ENCODE measurements at places on chromosomes 5 and 9.

- DNase-seq = no peak
These were observed 7.8 kb downstream of the TTLL11 start for GRCh38 chr9:122085260-122085659.

- DNase-seq = no peak
These were observed 3.8 kb upstream of the STPG3 start for GRCh38 chr9:137247135-137247915.

DNA sequence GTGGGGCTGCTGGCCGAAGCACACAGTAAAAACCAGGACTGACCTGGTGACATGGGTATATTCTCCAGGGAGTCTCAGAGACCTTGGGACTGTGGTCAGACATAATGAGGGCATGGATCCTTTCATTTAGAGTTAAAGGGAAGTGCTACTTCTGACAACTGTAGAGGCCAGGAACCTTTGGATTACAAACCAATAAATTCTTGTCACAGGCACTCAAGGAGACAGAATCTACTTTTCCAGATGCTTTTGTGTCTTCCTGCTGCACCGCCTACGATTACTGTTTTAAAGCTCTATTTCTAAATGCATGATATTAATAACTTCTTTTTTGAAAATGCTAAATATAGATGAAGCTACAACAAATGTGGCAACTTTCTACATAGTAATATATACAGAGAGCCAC lies 106.5 kb upstream of the LPAR1 start:
- no peak for DNase-seq

- peak; percentile 83 for DNase-seq
These were observed 31.8 kb downstream of the FABP6 start for GRCh38 chr5:160260881-160261815.

DNA sequence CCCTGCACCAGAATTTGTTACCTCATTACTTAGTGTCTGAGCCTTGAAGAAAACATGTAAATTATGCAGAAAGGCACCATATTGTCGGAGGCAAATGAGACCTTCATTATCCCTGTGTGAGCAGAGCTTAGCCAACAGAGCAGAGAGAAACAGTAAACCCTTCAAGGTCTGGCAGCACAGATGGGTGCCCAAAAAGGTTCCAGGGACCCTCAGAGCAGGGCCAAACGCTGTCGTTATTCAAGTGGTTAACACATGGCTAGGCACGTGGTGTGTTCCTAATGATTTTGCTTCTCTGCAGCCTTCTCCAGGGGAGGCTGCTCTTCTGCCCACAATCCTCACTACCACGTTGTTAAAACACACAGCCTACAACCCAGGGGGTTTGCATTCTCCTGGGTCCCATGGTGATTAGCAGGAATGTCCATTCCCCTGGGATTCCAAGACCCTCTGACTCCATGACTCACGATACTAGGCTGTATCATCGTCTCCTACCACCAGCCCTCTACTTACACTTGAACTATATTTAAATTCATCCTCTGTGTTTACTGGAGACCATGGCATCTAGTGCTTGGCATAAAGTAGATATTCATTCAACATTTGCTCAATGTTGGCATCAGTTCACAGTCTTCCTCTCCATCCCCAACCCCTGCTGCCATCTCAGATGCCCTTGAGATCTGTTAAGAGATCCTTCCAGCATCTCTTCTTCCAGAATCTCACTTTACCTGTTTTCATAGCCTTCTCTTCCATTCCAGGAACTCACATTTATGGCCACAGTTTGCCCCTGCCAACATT lies 174.5 kb upstream of the RAD23B start:
- DNase-seq = no peak

DNA sequence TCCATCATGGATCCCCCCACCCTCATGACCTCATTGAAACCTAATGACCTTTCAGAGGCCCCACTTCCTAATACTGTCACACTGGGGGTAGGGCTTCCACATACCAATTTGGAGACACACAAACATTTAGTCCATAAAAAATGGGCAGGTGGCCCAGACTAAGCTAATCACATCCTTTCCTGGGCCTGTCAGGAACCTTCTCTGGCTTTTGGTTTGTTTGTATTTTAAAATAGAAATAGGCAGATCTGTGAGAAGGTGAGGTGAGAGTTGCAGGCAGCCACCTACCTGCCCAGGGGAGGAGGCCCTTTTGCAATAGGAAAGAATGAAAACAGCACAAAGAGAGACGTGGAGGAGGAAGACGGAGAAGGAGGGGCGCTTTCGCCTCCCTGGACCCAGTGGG lies 90.2 kb upstream of the BOD1 start:
- DNase-seq = no peak

GRCh38 chr5:1125030-1125357 lies 13.1 kb upstream of the SLC12A7 start:
- DNase-seq = no peak

DNA sequence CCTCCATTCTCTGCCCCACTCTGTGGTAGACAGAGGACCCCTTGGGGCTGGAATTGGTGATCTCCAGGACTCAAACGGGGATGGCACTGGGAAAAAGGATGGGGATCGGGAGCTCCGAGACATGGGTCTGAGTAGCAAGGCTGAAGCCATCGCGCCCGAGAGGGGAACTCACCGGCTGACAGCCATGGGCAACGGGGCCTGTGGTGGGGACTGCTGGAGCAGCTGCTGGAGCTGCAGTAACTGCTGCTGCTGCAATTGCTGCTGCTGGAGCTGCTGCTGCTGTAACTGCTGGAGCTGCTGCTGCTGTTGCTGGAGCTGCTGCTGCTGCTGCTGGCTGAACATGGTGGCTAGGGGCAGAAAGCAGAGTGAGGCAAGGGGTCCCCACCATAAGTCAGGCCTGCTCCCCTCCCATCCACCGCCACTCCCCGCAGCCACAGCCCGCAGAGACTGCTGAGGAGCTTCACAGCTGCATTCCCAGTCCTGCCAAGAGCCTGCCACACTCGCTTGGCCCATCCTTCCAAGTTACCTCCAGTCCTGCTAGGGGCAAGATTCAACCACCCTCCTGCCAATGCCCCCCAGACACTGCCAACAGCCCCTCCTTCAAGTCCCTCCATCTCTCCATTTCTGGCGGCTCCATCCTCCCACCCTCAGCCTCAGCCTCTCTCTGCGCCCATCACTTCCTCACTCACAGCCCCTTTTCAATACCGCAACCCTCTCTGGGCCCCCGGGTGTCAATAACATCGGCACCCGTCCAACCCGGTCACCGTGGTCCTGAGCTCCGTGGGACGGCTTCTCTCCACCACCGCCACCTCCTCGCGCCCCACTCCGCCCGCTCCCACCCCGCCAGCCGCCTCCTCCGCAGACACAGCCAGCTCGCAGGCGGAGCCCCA lies 611 bp downstream of the CIZ1 start:
- no peak for DNase-seq

DNA sequence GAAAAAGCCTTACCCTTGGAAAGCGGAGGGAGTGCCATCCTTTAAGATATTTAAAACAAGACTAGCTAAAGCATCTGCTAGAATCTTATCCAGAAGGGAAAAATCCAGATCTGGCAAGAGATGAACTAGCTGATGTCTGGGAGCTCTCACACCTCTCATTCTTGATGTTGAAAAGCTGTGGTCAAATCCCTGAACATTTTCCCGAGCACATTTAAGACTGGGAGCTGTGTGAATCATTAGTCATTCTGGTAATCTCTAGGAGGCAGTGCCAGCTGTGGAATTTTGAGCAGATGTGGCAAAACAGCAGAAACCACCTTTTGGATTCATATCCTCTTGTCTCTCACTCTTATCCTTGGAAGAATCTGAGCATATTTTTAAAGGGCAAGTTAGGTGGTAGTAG lies 218.0 kb downstream of the MAN2A1 start:
- DNase-seq = no peak

GRCh38 chr5:168947212-168947868 lies 353.6 kb downstream of the SLIT3 start:
- DNase-seq = no peak

DNA sequence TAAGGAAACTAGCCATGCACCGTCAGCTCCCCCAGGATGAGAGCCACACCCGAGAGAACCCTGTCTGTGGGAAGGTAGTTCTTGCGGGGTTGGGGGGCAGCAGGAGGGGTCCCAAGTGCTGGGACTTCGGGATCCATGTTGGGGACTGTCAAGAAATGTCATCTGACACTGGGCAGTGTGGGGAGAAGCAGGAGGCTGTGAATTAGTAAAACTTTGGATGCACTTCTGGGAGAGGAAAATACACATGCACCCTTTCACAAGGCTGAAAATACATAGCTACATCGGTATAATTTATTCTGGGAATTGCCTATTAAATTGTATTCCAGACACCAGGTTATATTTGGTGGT lies 109.6 kb upstream of the RPS23 start:
- DNase-seq = no peak
